ENCODE measurements at places on chromosomes 16 and 17.
A peak's percentile ranks its signal among the peaks of the same experiment; 100 is the strongest.

DNA sequence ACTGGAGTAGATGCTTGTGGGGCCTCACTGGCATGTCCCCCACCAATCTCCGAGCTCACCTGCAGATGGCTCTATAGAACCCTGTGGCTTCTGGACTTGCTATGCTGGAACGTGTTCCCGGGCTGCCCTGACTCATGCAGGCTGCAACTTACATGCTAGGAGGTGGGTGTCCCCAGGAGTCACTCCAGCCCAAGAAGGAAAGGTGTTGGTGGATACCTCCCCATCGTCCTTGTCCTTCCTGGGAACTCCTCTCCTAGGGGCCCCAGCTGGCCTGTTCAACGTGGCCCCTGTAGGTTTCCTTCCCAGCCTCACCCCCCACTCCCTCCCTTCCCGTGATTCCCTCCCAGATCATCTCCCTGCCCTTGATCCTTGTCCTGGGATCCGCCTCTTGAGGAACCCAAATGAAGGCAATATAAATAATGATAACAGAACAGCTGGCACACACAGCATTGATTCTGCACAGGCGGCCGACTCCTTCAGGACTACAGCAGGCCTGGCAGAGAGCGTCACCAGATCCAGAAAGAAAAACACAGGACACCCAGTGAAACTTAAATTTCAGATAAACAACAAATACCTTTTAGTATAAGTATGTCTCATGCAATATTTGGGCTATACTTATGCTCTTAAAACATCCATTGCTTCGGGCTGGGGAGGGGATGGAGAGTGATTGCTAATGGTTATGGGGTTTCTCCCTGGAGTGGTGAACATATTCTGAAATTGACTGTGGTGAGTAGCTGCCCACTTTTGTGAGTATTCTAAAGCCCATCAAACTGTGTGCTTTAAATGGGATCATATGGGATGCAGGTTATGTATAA lies 221.1 kb upstream of the GSE1 start:
- no peak for DNase-seq

GRCh38 chr16:56549161-56549560 lies 15.7 kb upstream of the MT4 start:
- no peak for DNase-seq

GRCh38 chr16:1019231-1020090 lies 37.9 kb downstream of the SOX8 start:
- DNase-seq = no peak

- DNase-seq = peak; percentile 82
Measured at GRCh38 chr17:7851438-7852261, 3.2 kb upstream of the TMEM88 start.

DNA sequence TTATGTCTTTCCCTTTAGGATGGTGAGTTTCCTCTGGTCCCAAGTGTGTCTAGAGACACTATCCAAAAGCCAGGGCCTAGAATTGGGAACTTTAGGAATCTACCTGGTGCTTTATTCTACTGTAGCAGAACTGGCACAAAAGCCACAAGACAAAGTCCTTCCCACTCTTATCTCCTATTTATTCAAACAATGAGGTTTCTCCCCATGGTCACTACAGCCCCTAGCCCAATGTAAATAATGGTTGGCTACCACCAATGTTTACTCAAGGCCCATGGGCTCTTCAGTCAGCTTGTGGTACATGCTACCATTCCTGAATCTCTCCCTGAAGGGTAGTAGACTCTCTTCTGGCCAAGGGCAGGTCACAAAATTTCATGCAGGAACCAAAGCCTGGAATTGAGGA lies 789.4 kb upstream of the KIF2B start:
- no peak for DNase-seq
